NCI-H69 (cell line): ENCODE measurements at places on chromosomes 11 and 22.

GRCh38 chr22:20595461-20595860 is 88.1 kb downstream of the MED15 start:
- peak; percentile 84 for DNase-seq

DNA sequence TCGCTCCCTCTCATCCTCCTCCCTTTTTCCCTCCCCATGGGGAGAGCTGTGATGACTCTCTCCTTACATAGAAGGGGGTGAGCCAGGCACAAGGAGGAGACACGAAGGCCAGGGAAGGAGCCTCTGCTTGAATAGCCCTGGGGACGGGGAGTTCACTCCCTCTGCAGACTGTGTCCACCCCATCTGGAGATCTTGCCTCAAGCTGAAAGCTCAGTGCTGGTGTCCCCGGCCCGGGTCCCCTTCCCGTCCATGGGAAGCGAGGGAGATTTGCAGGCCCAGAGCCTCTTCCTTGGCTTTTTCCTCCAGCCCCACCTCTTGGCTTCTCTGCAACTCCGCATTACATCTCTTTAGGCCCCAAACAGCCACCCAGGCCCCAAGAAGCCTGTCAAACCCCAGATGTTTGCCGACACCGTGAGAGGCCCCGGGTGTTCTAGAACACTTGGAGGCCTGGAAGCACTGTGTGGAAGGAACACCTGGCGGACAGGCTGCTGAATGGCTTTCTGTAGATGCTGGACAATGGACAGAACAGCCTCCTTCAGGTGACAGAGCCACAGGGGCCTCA is 32.3 kb downstream of the LINC01488 start:
- DNase-seq: no peak

DNA sequence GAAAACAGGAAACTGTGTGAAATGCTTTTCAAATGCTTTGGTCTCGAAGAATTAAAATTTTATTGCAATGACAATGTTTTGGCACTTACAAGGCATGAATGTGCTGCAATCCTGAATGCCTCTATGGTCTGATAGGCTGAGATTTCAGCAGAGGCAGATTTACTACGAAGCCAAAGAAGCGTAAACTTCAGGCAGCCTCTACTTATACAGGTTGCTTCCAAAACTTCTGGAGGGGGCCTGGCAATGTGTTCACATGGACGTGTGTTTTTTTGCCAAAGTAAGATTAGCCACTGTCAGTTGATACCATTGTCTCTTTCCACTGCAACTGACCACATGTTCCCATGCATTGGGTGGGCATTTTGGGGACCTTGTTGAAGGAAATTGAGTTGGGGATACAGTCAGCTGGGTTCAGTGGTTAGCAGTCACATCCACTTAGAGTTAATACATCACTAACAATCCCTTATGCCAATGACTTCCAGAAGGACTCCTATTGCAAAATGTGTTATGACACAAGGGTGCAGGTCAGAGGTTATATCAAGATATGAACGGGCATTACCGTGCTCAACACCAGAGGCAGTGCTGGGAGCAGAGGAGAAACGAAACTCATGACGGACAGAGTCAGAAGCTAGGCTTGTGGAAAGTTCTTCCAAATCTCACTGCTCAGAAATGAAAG is 48.8 kb downstream of the ABTB2 start:
- no peak for DNase-seq

DNA sequence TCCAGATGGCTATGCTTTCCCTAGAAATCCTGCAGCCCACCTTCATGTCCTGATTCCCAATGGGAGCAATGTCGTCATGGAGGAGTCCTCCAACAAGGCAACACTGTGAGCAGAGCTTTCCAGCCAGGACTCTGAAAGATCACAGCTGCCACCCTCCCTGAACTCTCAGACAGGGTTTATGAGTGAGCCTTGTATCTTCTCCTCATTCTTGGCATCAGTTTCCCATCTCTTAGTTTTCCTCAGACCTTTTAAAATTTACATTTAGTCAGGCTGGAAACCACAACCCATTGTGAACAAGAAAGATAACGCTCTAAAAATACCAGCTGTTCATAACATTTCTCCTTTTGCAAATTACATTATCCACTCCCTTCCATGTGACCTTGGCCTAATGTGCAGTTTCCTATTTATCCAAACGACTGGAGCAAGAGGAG is 15.6 kb upstream of the LYVE1 start:
- DNase-seq: no peak

GRCh38 chr11:79030448-79030847 is 410.4 kb downstream of the TENM4 start:
- no peak for DNase-seq

DNA sequence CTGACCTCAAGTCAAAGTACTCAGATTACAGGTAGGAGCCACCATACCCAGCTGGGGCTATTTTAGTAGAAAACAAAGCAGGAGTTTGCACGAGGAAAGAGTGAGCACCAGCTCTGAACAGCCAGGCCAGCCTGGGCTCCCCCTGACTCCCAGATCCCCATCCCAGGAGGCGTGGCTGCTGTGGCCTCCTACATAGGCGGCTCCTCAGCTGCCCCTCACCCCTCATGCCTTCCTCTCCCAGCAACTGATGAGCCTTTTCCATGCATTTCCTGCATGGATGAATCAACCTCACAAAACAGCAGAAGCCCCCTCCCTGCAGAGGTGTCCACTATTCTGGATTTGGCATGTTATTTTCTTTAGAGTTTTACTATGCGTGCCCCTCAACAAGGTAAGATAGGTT is 10.5 kb upstream of the FLRT1 start:
- peak; percentile 55 for DNase-seq

- no peak for DNase-seq
These were observed 44.1 kb downstream of the AP2A2 start for GRCh38 chr11:969651-970205.

GRCh38 chr11:92841719-92842118 is 127.7 kb upstream of the MTNR1B start:
- DNase-seq: peak; percentile 83

GRCh38 chr11:2508793-2509192 is 64.0 kb downstream of the KCNQ1 start:
- DNase-seq: no peak

DNA sequence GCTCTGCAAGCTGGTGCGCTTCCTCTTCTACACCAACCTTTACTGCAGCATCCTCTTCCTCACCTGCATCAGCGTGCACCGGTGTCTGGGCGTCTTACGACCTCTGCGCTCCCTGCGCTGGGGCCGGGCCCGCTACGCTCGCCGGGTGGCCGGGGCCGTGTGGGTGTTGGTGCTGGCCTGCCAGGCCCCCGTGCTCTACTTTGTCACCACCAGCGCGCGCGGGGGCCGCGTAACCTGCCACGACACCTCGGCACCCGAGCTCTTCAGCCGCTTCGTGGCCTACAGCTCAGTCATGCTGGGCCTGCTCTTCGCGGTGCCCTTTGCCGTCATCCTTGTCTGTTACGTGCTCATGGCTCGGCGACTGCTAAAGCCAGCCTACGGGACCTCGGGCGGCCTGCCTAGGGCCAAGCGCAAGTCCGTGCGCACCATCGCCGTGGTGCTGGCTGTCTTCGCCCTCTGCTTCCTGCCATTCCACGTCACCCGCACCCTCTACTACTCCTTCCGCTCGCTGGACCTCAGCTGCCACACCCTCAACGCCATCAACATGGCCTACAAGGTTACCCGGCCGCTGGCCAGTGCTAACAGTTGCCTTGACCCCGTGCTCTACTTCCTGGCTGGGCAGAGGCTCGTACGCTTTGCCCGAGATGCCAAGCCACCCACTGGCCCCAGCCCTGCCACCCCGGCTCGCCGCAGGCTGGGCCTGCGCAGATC is 16.5 kb downstream of the P2RY2 start:
- no peak for DNase-seq

- DNase-seq: peak; percentile 67
These were observed 94.5 kb downstream of the ME3 start for GRCh38 chr11:86577644-86578636.

DNA sequence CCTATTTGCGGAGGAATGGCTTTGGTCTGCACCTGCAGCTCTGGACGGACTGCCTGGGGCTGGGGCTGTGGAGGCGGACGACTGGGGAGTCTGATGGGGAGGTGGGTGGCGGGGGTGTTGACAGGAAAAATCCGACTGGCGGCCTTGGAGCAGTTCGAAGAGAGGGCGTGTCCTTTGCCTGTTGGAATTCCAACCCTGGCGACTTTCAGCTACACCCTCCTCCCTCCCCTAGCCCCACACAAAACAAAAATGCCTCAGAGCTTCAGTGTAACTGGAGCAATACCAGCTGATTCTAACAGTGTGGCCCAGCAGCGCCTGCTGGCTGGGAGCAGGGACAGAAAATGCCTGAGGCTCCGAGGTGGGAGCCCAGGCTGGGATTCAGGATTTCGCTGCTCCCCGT is 85.4 kb downstream of the ATXN10 start:
- DNase-seq: no peak

- peak; percentile 77 for DNase-seq
These were observed 13.6 kb downstream of the PARVB start for GRCh38 chr22:44037519-44038375.

DNA sequence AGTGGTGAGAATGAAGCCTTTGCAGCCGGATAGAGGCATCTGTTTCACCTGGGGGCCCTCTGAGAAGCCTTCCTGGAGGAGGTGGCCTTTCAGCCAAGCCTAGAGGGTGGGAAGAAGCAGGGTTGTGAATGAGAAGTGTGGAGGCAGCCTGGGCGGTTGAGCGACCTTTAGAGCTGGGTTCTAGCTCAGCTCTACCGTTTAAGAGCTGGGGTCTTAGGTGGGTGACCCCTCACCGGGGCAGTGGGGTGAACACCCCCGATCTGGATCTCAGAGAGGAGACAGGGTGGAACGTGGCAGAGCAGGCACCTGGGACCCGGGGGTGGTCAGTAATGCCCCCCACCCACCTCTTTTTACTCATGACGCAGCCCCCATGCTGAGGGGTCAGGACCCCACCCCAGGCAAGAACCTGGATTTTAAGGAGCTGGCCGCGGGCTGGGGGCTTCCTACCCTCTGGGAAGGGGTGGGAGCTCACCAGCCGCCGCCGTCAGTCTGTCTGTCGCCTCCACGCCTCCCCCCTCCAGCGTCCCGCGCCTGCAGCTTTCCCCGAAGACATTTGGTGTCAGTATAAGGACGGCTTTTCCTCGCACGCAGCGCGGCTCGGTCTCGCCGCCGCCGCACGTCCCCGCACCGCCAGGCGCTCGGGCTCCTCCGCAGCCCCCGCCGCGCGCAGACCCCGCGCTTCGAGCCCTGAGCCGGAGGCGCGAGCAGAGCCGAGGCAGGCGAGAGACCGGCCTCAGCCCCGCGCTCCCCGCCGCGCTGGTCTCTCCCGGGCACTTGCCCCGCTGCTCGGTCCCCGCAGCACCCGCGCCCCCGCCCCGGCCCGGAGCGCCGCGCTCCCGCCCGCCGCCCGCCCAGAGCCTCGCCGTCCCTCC is 13.3 kb upstream of the CACNA1I start:
- DNase-seq: peak; percentile 47

DNA sequence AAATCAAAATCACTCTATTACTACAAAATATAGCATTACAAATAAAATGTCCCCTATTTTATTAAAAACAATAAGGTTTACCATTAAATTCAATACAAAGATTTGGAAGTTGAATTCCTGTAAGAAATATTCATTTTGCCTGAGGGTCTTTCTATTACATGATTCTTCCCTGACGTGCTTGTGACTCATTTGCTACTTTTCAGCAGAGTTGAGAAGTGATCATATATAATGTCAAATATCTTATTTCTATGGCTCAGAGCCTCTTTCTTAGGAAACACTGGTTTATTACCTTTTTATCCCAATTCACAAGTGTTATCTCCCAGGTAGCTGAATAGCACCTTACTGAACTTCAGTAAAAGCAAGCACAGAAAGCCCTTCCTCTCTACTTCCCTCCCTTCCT is 65.2 kb upstream of the CNTN5 start:
- no peak for DNase-seq

DNA sequence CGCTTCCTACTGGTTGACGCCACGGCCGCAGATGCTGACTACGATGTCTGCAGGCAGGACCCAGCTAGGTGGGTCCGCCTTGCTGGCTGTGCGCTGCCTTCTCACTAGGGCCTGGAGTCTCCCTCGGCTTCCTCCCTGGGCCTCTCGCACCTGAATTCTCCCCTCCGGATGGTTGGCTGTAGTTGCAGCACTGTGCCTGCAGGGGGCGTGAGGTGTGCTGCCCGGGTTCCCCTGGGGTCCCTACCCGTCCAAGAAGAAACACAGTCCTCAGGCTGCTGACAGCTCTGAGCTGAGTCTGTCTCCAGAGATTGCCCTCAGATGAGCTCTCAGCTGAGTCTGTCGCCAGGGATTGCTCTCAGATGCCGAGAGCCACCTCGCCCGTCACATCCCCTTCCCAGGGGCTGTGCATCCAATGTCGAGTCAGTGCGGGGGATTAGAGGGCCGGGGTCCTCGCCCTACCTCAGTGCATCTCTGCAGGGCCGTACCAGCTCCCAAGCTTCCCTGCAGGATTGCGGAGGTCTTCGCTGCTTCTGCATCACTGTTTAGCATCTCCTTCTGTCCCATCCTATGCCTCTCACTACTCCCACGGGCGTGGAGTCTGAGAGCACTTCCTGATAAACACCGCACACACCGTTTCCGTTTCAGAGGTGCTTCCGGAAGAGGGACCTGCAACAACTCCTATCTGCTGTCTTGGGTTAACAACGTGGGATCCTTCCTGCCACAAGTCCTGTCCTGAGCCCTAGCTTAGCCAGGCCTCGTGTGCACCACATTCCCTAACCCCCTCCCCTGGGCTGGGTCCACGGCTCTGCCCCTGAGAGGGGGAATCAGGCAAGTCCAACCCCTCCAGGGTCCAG is 196.9 kb downstream of the CSNK2A3 start:
- DNase-seq: peak; percentile 43

- DNase-seq: no peak
These were observed 176.1 kb downstream of the IGLL1 start for GRCh38 chr22:23403720-23404688.

GRCh38 chr22:31253949-31254348 is 38.3 kb downstream of the PIK3IP1 start:
- DNase-seq: peak; percentile 66

DNA sequence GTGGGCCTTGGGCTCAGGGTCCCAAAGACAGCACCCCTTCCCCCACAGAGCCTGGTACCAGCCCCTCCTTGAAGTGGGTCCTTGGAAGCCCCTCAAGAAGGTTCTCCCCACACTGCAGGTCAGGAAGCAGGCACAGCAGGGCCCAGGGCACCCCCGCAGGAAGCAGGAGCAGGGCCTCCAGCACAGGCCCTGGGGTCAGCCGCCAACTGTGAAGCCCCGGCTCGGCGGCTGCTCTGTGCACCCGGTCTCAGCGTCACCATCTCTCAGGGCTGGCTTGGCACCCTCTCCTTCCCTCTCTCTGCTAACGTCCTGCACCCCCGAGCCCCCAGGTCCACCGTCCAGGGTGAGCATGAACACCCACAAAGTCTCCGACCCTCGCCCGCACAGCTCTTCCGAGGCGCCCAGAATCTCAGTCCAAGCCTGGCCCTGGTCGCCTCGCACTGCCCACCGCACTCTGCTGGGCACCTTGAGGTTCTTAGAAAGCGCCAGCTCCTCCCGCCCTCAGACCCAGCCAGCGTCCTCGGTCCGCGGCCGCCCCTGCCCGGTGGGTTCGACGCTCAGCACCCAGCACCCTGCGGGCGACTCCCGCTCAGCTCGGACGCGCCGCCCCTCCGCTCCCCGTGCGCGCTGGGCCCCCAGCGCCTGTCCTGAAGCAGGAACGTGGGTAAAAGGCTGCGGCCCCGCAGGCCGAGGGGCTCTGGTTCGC is 1.4 kb upstream of the SIGIRR start:
- no peak for DNase-seq
